Stimulated activated CD4-positive, alpha-beta T cell treated with anti-CD3 and anti-CD28 coated beads, Interleukin-2, amount 100 ng/mL, for 48 hours (primary cell): ENCODE measurements at places on chromosomes 3 and 15.

- peak; percentile 36 for DNase-seq
These were observed 31.8 kb downstream of the MYO5A start for GRCh38 chr15:52496776-52497470.

DNA sequence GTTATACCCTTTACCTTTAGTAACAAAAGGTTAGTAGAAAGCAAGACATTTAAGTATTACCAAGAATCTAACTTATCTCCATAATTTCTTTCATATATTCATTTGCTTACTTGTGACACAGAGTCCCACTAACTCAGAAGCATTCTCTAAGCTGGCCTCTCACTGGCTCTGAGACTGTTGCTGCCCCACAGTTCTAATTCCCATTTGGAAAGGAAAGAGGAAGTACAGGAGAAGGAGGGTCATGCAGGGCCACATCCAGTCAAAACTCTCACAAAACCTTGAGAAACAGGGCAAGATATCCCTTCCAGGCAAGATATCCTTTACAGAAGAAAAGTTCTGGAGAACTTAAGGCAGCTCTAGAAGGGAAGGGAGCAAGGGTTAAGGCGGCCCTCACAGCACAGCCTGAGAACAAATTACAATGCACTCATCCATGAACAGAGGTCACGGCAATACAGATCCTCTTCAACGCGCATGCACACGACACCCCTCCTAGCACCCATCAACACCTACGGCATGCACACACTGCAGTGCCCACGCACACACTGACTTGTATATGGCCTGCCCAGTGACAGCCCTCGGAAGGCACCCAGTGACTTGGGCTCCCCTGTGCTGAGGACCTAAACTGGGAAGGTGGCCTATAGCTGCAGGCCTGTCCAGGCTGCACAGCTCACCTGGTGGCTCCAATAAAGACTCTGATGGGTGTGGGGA, 13.0 kb upstream of the MYO5C start:
- DNase-seq, result no peak

- DNase-seq, result no peak
These were observed 29.2 kb downstream of the CPN2 start for GRCh38 chr3:194321693-194322640.

GRCh38 chr3:129412542-129413198, 15.8 kb downstream of the EFCAB12 start:
- no peak for DNase-seq

DNA sequence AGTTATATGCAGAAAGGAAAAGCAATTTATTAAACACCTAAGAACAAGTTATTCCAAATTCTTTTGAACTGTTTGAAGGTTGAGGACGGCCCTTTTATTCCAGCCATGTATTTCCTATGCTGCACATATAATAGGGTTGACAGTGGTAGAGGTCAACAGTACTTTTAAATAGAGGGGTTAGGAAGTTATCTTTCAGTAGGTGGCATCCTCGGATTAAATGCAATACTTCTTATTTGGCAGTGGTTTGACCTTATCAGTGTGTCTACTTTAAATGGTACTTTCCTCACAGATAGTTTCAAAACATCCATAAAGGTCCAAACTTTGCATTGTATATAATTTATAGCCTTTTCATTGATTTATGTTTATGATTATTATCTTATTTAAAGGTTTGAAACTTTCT, 558.7 kb downstream of the TUSC7 start:
- no peak for DNase-seq

DNA sequence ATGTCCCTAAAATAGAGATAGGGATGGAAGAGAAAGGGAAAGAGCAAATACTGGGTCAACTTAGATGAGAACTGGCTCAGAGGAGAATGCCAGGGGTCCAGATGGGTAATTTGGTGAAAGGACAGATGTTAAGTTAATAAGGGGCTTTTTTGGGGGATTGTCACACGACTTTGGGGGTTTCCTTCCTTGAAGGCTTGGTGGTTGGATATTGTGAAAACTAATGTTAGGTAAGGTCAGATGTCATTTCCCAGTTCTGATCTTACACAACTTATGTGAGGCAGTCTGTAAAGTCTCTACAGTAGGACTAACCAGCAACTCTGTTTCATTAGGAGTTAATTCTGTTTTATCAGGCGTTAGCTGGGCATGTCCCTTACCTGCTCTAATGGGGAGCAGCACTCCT, 231.1 kb downstream of the NR2F2 start:
- DNase-seq, result no peak
